Heart right ventricle (tissue), 16 donors: ENCODE measurements at places on chromosomes 12 and 14. TPM values are rescaled to one million over a fixed set of nuclear protein-coding genes. Genes with fewer than 3 reads are reported as not detected.

GRCh38 chr12:42586268-42586667, 3.3 kb downstream of the PRICKLE1 start:
- H3K27me3 ChIP-seq = no peaks in the 10 kb centered on the region
- no peak overlapping the region for H3K4me3 ChIP-seq
- no peak overlapping the region for H3K27ac ChIP-seq

- H3K27ac ChIP-seq = peak overlapping the region; percentile 85
- H3K27me3 ChIP-seq = no peaks in the 10 kb centered on the region
- peaks cover 65% of the 10 kb centered on the region for H3K4me1 ChIP-seq
- no peak for DNase-seq
These were observed 162.7 kb downstream of the ETV6 start for GRCh38 chr12:11812241-11812585.

- no peak for DNase-seq
- H3K27me3 ChIP-seq = no peaks in the 10 kb centered on the region
- no peak overlapping the region for H3K4me3 ChIP-seq
- no peaks in the 10 kb centered on the region for H3K36me3 ChIP-seq
These were observed 54.2 kb downstream of the SUDS3 start for GRCh38 chr12:118430516-118430915.

- H3K27ac ChIP-seq = no peak overlapping the region
- H3K36me3 ChIP-seq = no peaks in the 10 kb centered on the region
- H3K27me3 ChIP-seq = no peaks in the 10 kb centered on the region
- H3K4me1 ChIP-seq = no peaks in the 10 kb centered on the region
- no peak for DNase-seq
These were observed 1224.1 kb upstream of the SEL1L start for GRCh38 chr14:82757776-82758175.

DNA sequence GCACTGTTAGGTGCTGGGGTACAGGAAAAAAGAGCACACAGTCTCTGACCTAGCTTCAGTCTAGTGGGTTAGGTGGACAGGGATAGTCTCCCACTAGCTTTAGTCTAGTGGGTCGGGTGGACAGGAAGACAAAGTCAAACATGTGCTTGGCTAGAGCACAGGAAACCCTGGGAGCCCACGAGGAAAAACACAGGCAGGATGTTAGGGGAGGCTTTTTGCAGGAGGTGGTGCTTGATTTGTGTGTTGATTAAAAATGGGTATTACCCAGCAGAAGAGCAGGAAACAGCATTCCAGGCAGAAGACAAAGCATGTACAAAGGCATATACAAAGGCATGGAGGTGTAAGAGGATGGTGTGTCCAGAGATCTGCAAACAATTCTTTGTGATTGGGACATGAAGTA, 23.3 kb downstream of the SLC38A2 start:
- H3K4me1 ChIP-seq = no peaks in the 10 kb centered on the region
- no peaks in the 10 kb centered on the region for H3K36me3 ChIP-seq
- H3K27ac ChIP-seq = no peak overlapping the region
- no peak for DNase-seq
- H3K4me3 ChIP-seq = no peak overlapping the region
- H3K27me3 ChIP-seq = no peaks in the 10 kb centered on the region

- no peaks in the 10 kb centered on the region for H3K27me3 ChIP-seq
- peaks cover 26% of the 10 kb centered on the region for H3K4me1 ChIP-seq
- H3K27ac ChIP-seq = peak overlapping the region; percentile 35
These were observed 248.3 kb downstream of the PHLDA1 start for GRCh38 chr12:75783093-75783877.

DNA sequence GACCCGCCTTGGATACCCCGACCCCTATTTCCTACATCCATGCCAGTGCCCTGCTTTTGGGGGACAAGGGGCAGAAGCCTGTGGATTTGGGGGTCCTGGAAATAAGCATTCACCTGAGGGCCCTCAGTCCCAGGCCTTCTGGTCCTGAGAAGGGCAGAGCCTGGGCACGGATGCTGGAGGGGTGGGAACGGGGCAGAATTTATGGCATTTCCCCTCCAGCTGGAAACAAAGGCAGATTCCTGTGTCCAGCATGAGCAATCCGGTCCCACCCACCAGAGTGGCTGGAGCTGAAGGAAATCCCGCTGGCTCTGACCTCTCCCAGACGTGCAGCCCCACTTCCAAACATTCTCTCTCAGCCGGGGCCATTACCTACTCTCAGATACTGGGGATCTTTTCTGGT, 9.3 kb downstream of the ANKRD33 start:
- H3K4me3 ChIP-seq = no peak overlapping the region
- DNase-seq = peak; percentile 69
- H3K36me3 ChIP-seq = no peaks in the 10 kb centered on the region
- peaks cover 15% of the 10 kb centered on the region for H3K4me1 ChIP-seq
- H3K27me3 ChIP-seq = no peaks in the 10 kb centered on the region
- peak overlapping the region; percentile 72 for H3K27ac ChIP-seq

DNA sequence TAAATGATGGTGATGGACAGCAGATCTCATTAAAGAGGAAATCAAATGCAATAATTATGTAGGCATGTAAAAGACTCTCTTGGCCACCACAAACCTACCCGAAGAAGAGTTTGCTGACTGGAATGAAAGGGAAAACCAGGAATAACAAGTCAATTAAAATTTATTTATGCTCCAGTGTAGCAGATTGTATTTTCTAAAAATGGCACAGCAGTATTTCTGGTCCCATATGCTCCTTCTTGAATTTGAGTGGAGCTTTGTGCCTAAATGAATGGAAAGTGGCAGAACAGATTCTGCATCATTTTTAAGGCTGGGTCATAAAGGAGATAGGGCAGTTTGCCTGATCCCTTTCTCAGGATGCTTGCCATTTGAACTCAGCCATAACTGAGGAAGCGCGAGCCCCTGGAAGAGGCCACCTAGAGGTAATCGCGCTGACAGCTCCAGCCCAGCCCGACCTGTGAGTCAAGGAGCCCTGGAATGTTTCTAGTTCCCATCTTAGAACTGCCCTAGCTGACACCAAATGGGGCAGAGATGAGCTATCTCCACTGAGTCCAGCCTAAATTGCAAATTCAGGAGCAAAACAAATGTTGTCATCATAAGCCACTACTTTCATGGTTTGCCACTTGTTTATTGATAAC, 229.2 kb upstream of the TMTC1 start:
- H3K27ac ChIP-seq = no peak overlapping the region
- H3K4me3 ChIP-seq = no peak overlapping the region
- H3K27me3 ChIP-seq = no peaks in the 10 kb centered on the region
- no peaks in the 10 kb centered on the region for H3K36me3 ChIP-seq
- H3K4me1 ChIP-seq = no peaks in the 10 kb centered on the region
- no peak for DNase-seq

ACOT4 gene
- 1.9 TPM for total RNA-seq

LUM gene
- total RNA-seq = 85.7 TPM

TOMM20L gene
- not detected for total RNA-seq

BEGAIN gene
- 0.30 TPM for total RNA-seq

SELPLG gene
- 4.3 TPM for total RNA-seq
